ENCODE measurements at places on chromosomes 5 and 9.

DNA sequence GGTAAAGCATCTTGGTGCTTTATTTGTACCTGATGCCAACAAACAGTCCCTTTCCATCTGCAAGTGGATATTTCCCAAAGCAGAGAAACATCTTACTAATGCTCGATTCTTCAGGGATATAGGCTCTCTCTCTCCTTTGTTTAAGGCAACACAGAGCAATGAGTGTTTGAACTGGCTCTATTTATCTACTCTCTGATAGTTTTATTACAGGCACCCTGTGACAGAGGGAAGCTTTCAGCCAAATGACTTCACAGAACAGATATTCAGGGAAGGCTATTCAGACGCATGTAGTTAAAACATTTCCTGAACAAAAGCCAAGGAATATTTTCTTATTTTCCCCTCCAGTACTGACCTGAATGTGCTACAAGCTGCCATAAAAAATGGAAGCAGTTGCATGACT, 141.8 kb downstream of the YIPF5 start:
- no peak for DNase-seq

DNA sequence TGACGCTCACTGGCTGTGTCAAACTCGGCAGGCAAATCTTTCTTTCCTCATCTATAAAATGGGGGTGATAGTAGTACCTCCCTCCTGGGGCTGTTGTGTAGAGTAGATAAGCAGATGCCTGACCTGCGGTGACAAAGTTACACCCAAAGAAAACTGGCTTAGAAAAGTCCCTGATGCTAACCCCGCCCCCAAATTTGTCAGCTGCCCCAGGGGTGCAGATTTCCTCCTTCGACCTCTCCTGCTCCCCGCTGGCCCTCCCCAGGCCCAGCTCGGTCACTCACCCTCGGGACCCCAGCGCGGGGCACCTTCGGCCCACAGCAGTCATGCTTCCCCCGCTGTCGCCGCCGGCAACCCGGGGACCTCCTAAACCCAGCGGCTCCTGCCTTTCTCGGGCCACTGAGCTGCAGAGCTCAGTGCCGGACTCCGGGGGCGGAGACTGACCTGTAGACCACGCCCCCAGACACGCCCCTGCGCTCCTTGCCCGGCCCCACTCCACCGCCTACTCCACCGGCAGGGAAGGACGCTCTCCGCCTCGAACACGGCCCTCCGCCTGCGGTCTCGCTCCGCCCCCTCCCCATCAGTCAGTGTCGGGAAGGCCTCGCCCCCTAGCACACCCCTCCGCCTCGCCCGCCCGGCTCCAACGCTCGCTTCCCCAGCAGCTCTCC, 7.4 kb downstream of the SH2D3C start:
- peak; percentile 89 for DNase-seq

DNA sequence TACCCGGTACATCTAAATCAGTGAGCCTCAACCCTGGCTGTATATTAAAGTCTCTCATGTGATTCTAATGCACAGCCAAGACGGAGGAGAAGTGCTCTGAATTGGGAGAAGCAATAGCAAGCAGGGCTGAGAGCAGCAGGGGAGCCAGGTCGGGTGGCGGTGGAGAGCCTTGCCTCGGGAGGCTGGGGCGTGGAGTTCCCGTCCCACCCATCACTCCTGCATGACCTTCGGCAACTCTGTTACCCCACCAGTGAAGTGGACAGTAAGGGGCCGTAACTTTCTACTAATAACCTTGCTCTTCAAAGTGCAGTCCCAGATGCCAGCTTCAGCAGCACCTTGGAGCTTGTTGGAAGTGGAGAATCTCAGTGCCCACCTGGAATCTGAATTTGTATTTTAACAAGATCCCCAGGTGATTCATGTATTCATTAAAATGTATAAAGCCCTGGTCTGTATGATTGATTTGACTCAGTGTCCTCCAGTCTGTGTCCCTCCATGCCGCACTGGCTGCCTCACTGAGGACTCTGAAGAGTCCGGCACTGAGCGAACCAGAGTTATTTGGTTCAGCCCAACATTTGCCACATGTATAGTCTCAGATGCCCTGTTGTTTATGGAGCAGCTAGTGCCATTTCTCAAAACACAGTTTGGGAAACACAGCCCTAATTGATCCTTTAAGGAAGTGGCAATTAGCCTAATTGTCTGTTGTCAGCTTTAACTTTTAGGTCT, 6.5 kb downstream of the ERGIC1 start:
- no peak for DNase-seq

GRCh38 chr5:42948961-42949347, 91.2 kb downstream of the ANXA2R start:
- no peak for DNase-seq

Measured in midbrain (tissue), 1 donor.